ENCODE measurements at places on chromosomes 2 and 18.

GRCh38 chr2:216081487-216082116 is at the start of the genes PECR and TMEM169:
Gene PECR (minus strand): TSS chr2:216081809. CDS start chr2:216081741, 68 bp downstream.
Gene TMEM169 (plus strand): TSS chr2:216081919. CDS start chr2:216095964, 14,045 bp downstream.
- DNase-seq, result peak; percentile 64

DNA sequence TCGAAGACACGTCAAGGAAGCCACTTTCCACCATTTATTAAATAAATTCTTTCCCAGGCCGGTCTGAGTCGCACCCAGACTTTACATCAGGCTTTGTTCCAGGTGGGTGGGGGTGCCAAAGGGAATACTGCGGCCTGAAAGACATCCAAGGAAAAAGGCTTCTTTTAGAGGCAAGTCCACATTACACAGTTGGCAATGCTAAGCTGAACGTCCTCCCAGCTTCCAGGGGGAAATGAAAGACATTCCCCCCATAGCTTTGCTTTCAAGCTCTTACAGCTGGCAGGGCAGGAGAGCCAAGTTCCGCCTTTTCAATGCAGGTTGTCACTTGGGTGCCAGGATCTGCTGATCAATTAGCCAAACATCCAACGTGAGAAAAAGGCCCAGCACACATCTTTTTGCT is 36.5 kb upstream of the PTPN4 start:
- no peak for DNase-seq

- no peak for DNase-seq
Measured at GRCh38 chr18:58195278-58195765, 151.3 kb downstream of the NEDD4L start.

- no peak for DNase-seq
Measured at GRCh38 chr2:229133155-229133772, 137.8 kb downstream of the PID1 start.

DNA sequence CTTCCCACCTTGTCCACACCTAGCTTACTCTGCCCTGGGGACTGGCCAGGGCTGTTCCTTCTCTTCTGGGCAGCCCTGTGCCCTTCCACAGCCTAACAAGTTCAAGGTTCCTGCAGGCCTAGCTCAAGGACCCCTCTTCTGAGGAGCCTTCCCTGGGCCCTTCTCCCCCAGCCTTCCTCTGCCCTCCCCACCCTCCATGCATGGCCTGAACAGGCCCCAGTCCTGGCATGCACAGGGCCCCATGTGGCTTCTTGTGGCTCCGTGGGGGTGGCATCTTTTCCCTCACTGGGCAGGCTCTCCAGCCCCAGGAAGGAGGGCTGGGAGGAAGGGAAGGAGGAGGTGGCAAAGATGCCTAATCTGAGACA is 162.9 kb downstream of the CELF4 start:
- DNase-seq, result no peak
